ENCODE measurements at places on chromosomes 1 and 21.

- DNase-seq: no peak
Observed at GRCh38 chr1:180155182-180155682, 563 bp downstream of the QSOX1 start.

- no peak for DNase-seq
Observed at GRCh38 chr21:42659416-42660117, 6.1 kb downstream of the PDE9A start.

DNA sequence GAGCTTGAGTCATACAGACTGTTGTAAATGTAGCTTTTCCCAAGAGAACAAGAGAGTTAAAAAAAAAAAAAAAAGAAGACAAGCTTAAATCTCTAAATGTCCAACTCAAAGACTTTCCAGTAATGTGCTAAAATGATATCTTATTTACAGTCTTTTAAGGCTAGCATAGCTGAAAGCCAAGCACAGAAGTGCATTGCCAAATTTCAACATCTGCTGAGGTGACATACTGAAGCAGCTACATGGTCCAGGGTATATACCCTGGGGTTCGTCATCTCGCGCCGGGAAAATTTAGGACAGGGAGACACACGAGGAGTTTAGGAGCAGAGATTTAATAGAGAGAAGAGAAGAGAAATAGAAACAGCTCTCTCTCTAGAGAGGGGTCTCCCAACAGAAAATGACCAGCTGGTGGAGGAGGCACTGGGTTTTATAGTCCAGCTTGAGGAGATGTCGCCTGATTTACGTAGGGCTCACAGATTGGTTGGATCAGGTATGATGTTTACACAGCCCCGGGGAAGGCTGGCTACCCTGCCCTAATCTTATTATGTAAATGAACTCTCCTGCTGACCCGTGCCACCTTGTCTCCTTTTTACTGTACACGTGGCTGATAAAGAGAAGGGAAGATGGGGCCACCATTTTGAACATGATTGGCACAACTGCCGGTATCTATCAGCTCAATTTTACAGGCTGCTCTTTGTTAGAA lies 172.7 kb downstream of the TRIM33 start:
- no peak for DNase-seq

GRCh38 chr1:201729973-201730608 lies 98.9 kb upstream of the IPO9 start:
- no peak for DNase-seq

GRCh38 chr1:154325583-154326545 lies 539 bp downstream of the ATP8B2 start:
- peak; percentile 70 for DNase-seq
